ENCODE measurements at places on chromosomes 7 and 10.

DNA sequence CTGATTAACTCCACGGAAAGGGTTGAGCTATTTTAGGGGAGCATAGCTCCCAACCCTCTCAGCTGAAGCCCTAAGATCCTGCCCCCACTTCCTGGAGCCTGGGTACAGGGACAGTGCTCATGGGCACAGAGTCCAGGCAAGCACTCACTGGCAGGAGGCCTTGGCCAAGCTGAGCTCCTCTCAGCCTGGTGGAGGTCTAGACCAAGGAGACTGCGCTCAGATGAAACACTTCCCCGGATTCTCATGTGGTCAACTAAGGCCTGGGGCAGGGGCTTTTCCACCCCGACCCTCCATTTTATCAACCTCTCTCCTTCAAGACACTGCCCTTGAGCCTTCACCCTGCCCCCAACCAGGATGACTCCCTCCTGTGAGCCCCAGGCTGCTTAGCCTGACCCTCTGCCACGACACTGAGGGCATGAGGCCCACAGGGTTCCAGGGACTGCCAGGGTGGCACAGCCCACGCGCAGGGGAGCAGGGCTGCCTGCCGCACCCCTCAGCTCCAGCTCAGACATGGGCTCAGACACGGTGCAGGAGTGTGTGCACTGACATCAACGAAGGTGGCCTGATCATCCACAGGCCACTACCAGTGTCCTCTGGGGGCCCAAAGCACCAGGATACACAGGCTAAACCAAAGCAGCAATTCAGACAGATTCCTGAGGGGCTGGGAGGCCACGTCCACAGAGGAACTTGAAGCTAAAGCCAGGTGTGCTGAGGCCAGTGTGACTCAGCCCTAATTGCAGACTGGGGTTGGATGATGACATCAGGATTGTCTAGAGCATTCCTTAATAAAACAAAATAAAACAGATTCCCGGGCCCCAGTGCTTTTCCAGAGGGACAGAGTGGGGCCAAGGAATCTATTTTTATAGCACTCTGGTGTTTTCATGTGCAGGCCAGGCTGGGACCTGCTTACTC, 18.8 kb downstream of the CHAT start:
- no peak for DNase-seq

DNA sequence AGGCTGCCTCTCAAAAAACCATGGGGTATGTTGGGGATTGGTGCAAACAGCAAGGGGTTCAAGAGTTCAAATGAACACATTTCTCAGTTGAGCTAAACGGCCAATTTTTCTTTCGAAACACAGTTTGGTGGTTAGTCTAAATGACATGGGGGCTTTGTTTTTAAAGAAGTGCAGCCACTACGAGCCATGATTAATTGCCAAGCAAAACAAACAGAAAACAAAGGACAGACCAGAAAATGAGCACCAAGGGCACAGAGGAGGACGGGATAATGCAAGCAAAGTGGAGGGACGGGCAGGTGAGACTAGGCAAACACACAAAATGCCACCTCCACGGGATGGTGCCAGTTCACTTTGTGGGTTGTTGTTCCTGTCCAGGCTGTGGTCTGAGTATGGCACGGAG, 64.5 kb upstream of the PDLIM1 start:
- DNase-seq = no peak

DNA sequence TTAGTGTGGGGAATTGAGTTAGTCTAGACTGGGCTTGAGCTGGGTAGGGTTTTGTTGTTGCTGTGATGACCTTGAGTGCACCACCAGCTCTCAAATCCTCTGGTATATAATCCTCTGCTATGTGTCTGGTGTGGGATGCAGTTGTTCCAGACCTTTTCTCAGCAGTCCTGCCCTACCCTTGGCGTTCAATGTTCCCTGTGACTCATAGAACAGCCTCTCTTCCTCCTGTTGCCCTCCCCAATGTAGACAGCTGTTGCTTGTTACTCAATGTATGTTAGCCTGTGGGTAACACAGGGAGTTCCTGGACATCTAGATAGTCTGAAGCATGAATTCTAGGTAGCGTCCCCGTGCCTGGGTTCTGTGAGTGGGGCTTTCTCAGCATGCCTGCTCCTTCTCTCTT, 19.8 kb downstream of the ACBD7 start:
- no peak for DNase-seq

- no peak for DNase-seq
Observed at GRCh38 chr7:30815951-30816644, 44.9 kb downstream of the MINDY4 start.

DNA sequence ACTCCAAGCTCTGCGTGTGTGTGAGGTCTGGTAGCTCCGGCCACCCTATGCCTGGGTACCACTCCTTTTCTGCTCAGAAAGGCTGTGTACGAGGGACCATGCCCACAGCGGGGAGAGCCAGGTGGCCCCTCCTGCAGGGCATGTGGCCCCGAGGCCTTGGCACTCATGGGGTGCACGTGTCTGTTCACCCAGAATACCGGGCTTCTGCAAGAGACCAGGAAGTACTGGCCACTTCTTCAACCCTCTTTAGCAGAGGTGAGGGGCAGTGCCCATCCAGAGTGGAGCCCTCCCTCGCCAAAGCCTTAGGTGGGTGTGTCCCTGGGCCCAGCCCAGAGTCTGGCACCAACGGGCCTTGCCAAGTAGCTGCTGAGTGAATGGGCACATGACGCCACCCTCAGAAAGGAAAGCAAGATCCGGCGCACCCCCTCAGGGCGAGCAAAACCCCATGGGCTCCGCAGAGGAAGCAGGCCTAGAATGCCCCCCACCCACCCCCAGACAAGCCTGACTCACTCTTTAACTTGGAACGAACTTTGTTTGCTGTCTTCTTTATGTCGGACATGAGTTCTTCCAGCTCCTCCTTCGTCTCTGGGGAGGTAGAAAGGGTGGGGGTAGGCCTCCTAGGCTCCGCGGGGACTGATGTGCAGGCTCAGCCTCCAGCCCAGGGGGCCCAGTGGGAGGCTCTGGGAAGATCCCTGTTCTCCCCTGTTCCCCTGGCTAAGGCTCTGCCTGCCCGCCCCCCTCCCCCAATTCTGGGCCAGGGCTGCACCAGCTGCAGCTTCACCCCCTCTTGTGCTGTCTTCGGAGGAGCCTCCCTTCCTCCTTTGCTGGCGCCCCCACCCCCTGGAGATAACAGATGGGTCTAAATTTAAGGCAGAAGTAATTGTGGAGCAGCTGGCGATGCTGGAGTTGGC, 14.6 kb downstream of the STX1A start:
- DNase-seq = no peak

GRCh38 chr7:146002431-146003078, 114.0 kb upstream of the CNTNAP2 start:
- no peak for DNase-seq

- no peak for DNase-seq
Observed at GRCh38 chr10:85491652-85492051, 874.9 kb downstream of the GRID1 start.

DNA sequence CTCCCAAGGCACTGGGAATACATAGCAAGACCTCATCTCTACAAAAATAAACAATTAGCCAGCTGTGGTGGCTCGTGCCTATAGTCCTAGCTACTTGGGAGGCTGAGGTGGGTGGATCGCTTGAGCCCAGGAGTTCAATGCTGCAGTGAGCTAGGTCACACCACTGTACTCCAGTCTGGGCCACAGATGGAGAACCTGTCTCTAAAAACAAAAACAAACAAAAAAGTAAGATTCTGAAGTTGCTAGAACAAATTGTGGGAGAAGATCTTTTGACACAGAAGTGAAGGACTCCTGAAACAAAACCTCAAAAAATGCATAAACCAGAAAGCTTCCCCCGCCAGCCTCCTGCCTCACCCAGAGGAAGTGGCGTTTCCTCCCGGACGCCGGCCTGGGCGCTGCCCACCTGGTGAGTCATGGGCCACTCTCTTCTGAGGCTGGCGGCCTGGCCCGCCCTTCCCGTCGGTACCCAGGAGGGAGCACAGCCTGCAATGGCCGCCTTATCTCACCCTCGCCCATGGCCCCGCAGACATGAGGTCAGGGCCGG, 25.4 kb upstream of the ELN start:
- DNase-seq = no peak

DNA sequence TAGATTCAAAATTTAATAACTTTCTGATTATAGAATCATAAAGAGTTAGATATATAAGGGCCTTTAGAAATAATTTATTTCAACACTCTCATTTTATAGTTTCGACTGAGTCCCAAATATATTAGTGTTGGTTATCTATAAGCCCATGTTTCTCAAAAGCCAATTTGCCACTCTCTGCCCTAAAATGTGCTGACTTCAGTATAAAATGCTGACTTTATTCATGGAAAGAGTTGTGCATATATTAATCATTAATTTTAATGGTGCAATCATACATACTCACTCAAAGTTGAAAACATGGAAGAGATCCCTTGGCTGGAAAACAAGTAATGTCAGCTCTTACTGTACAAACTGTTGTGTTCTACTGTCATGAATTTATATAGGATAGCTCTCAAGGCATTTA, 19.4 kb downstream of the ZWINT start:
- DNase-seq = no peak

DNA sequence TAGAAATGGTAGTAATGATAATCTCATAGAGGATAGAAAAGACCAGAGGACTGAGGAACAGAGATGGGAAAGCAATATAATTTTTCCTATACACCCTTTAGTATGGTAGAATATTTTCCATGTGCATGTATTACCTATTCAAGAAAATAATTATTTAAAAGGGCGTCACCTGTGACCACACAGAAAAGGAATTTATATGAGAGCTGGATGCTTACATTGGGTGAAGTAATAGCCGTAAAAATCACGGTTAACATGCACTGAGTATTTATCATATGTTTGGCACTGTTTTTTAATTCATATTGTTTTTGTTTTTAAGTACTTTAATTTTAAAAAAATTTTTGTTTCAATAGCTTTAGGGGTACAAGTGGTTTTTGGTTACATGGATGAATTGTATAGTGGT, 195.1 kb downstream of the IPMK start:
- DNase-seq = no peak

DNA sequence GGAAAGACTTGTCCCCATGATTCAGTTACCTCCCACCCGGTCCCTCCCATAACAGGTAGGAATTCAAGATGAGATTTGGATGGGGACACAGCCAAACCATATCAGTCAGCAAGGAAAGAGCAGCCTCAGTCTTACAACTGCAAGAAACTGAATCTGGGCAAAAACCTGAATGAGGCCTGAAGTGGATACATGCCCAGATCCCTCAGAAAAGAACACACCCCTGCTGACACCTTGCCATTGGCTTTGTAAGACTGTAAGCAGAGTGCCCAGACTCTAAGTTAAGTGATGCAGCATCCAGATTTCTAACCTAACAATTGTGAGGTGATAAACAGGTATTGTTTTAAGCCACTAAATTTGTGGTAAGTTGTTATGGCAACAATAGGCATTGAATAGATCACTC, 670.8 kb downstream of the SORCS1 start:
- no peak for DNase-seq

DNA sequence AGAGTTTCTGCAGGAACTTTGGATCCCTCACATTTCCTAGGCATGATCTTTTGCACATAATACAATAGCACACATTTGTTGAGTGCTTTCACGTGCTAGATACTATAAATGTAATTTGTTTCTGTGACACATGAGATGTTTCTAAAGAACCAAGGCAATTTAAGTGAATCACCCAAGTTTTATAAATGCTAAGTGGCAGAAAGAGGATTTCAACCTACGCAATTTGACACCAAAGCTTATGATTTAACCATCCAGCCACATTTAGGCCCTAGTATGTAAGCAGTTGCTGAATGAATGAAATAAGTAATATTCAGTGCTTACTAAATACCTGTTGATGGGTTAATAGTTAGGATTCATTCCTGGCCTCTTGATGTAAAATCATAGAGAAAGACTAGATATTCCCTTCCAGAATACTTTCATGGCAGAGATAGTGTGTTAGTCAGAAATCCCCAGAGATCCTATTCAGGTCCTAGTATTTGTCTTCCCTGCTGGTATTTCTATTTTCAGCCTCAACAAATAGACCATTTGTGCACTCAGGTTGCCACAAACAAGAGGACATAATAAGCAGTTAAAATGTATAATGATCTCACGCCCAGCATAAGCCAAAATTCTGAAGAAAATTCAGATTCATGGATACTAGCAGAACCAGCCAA, 572.6 kb downstream of the IPMK start:
- DNase-seq = no peak

DNA sequence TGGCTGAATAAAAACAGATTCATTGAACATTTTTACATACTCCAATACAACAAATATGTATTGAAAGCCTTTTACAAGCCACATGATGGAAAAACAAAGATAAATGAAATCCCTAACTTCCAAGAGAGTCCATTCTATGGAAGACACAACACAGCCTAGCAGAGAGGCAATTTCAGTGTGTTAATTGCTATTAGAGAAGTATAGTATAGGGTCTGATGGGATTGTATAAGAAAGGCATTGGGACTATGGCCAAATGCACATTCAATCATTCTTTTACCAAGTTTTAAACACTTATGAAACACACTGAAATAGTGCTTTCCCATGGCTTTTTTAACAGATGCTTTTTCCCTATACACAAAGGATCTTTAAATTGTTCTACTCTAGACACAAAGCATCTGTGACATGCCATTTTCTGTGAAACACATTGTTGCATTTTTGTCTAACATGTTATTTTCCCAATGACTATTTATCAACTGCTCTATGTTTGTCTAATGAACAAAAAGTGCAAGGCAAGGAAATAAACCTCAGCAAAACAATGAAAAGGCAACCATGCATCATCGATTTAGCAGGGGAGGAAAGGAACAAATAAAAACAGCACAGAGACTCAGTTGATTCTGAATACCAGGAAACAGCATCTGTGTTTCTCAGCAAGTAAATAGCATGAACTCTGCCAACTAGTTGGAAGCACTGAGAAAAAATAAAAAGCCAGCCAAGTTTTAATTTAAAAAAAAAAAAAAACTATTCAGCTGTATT, 42.4 kb upstream of the PHYHIPL start:
- no peak for DNase-seq

GRCh38 chr7:92655346-92655884, 65.2 kb upstream of the FAM133B start:
- DNase-seq = no peak

GRCh38 chr7:2928256-2928612, 84.1 kb upstream of the GNA12 start:
- no peak for DNase-seq

All from CD8-positive, alpha-beta memory T cell (primary cell).